ENCODE measurements at places on chromosomes 1 and 21. TPM values are rescaled to one million over a fixed set of nuclear protein-coding genes. Genes with fewer than 3 reads are reported as not detected.
A peak's percentile ranks its signal among the peaks of the same experiment; 100 is the strongest.

DNA sequence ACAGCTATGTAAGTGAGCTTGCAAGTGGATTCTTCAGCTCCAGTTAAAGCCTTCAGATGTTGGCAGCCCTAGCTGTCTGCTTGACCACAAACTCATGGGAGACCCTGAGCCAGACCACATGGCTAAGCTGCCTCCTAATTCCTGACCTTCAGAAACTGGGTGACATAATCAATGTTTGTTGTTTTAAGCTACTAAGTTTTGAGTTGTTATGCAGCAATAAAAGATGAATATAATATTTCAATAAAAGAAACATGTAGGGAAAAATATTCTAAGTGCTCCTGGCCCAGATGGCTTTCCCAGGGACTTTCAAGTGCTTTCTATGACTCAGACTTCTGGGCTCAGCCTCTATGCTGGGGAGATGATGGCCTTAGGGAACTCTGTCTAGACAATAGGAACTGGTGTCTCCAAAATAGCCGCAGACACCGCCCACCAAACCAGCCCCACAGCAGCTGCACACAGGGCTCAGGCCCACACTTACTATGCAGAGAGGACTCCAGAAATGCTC, 20.3 kb upstream of the AZIN2 start:
- H3K36me3 ChIP-seq: no peaks in the 10 kb centered on the region
- H3K27ac ChIP-seq: no peak overlapping the region
- DNase-seq: no peak
- no peaks in the 10 kb centered on the region for H3K27me3 ChIP-seq
- H3K4me3 ChIP-seq: no peak overlapping the region

DNA sequence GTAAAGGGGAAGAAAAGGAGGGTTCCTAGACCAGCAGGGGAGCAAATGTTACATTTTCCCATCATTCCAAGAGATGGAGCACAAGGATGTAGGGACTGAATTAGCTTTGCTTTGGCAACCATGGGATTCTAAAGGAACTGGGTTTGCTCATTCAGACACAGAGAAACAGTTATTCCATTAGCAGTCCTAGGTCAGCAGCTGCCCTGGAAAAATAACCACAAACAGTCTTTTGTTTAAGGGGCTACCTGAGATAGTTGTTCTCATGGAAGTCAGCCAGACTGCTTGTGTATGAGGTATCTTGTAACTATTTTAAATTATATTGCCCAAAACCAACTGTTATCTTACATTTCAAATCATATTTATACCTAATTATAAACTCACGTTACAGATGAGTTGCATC, 58.4 kb upstream of the VCAM1 start:
- H3K4me3 ChIP-seq: no peak overlapping the region
- H3K27me3 ChIP-seq: no peaks in the 10 kb centered on the region
- no peak overlapping the region for H3K27ac ChIP-seq
- no peaks in the 10 kb centered on the region for H3K36me3 ChIP-seq
- H3K4me1 ChIP-seq: no peaks in the 10 kb centered on the region
- no peak for DNase-seq

- peaks cover 58% of the 10 kb centered on the region for H3K4me1 ChIP-seq
- H3K36me3 ChIP-seq: no peaks in the 10 kb centered on the region
- no peak overlapping the region for H3K4me3 ChIP-seq
- no peaks in the 10 kb centered on the region for H3K27me3 ChIP-seq
- DNase-seq: no peak
Measured at GRCh38 chr1:229694053-229694693, 68.1 kb downstream of the URB2 start.

GRCh38 chr1:111140680-111140967, 601 bp downstream of the CEPT1 start:
- H3K4me3 ChIP-seq: peak overlapping the region; percentile 98
- H3K27me3 ChIP-seq: no peaks in the 10 kb centered on the region
- H3K27ac ChIP-seq: peak overlapping the region; percentile 100
- no peak for DNase-seq
- peaks cover 21% of the 10 kb centered on the region for H3K4me1 ChIP-seq
- H3K36me3 ChIP-seq: peaks cover 11% of the 10 kb centered on the region

- DNase-seq: peak; percentile 19
- peaks cover 3% of the 10 kb centered on the region for H3K4me1 ChIP-seq
Measured at GRCh38 chr1:85240643-85241042, 18.8 kb downstream of the C1orf52 start.

- H3K36me3 ChIP-seq: no peaks in the 10 kb centered on the region
- H3K27me3 ChIP-seq: no peaks in the 10 kb centered on the region
- no peak for DNase-seq
- H3K4me3 ChIP-seq: no peak overlapping the region
- no peak overlapping the region for H3K27ac ChIP-seq
Measured at GRCh38 chr1:201603613-201604232, 64.8 kb downstream of the NAV1 start.

DNA sequence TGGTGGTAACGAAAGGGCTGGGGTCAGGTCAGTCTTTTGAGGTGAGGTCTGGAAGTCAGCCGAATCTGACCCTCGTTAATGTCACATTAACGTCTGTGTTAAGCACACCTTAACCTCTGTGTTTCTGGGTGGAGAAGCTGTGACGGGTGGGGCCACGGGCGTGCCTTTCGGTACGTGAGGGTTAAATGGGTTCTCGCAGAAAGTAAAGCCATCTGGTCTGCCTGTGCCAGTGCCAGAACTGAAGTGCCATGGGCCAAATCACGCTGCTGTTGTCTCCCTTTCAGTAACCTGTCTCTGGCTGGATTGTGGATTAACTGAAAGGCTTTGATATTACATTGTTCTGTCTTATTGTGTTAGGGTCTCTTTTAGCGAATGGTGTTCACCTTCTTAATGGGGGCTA, 14.4 kb downstream of the URB2 start:
- no peak overlapping the region for H3K4me3 ChIP-seq
- no peak for DNase-seq
- no peak overlapping the region for H3K27ac ChIP-seq
- H3K27me3 ChIP-seq: no peaks in the 10 kb centered on the region

DNA sequence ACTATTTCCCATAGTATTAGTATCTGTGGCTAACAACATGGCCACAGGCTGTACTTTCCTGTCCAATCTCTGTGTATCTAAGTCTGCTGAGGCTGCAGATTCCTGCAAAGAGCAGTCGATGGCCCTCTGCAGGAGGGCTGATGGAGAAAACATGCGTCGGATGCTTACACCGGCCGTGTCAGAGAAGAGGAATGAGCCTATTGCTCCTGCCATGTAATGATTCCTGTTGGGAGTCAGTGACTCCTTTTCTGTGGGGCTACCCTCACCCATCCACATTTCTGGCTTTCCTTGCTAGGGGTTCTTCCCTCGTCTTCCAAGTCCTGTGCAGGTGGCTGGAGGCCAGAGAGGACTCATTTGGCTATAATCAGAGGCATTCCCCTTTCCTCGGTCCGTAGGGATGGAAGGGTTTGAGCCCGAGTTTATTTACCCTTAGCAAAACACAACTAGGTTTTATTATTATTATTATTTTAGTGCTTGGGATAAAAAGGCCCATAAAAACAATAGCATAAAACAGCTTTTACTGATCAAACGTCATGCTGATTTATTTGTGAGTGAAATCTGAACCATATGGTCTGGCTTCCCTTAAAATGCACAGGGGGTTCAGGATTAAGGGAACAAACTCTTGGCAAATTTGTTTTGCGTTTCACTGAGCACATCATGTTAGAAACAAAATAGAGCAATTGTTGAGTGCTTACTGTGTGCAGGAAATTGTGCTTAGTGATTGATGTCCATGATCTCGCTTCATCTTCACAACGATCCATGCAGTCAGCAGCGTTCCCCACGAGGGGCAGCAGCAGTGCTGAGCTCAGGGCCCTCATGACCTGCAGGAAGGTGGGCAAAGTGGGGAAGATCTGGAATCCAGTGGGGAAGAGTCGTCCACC, 70.8 kb downstream of the KIF26B start:
- no peaks in the 10 kb centered on the region for H3K36me3 ChIP-seq
- no peak overlapping the region for H3K4me3 ChIP-seq
- no peak overlapping the region for H3K27ac ChIP-seq
- no peak for DNase-seq

DNA sequence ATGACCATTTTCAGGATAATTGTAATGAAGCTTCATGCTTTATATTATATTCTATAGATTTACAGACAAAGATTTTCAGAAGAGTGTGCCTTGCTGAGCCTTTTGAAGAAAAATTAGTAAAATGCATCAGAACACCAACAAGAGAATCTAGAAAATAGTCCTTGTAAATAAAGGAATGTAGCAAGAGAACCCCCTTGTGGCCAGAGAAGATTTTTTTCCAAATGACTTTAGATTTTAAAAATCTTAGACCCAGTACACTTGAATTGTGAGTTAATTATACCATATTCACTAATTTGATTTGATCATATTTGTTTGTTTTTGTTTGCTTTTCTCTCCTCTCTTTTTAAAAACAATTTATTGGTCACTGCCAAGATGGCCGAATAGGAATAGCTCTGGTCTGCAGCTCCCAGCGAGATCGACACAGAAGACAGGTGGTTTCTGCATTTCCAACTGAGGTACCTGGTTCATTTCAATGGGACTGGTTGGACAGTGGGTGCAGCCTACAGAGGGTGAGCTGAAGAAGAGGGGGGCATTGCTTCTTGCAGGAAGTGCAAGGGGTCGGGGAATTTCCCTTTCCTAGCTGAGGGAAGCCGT, 12.8 kb upstream of the IFI44L start:
- H3K27me3 ChIP-seq: no peaks in the 10 kb centered on the region
- H3K27ac ChIP-seq: no peak overlapping the region
- DNase-seq: no peak
- H3K4me3 ChIP-seq: no peak overlapping the region

DNA sequence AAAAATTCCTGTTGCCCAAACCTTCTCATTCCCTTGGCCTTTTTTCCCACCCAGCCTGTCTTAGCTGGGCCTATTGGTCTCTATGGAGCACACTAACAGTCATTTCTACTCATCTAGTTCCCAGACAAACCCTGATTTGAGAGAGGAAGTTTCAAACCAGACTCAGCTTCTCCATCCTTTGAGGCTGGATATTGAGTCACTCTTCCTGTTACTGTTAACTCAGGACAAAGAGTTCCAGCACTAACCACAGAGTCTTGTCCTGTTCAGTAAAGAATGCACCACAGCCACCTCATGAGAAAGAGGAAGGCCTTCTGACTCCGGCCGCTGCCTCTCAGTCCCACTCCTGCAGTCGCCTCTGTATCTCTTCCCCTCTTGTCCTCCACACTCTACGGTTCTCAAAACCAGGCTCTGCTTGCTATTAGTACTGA, 137.8 kb downstream of the PTPRC start:
- H3K4me1 ChIP-seq: peaks cover 2% of the 10 kb centered on the region
- no peak overlapping the region for H3K27ac ChIP-seq
- H3K4me3 ChIP-seq: no peak overlapping the region
- no peaks in the 10 kb centered on the region for H3K36me3 ChIP-seq
- no peaks in the 10 kb centered on the region for H3K27me3 ChIP-seq
- DNase-seq: no peak

DNA sequence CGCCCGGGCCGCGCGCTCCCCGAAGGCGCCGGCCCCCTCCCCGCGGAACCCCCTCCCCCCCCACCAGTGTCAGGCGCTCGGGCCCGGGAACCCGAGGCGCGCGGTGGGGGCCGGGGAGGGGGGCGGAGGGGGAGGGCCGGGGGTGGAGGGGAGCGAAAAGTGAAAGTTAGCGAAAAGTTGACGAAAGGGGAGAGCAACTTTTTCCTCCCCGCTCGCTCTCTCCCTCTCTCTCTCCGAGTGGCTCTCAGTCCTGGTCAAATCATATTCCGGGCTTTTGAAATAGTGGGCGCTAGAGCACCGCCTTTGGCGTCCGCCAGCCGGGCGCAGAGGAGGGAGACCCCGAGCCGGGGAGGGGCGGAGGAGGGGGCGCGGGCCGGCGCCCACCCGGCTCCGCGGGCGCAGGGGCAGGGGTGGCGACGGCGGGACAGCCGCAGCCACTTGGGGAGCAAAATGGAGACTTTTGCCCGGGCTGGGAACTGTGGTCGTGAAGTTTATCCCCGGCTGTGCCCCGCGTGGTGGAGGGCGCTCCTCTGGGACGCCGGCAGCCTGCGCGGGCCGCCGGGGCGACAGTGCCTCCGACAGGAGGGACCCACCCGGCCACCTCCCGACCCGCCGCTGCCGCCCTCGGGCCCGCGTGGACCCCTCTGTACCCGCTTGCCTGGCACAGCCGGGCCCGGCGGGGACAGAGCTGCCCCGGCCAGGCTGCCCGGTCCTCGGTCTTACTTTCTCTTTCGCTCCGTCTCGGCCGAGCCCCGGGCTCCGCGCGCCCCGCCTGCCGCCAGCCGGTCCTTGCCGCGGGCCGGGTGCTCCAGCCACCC, 697 bp downstream of the PRDM16 start:
- DNase-seq: no peak
- no peaks in the 10 kb centered on the region for H3K36me3 ChIP-seq
- H3K27me3 ChIP-seq: peaks cover 87% of the 10 kb centered on the region
- peak overlapping the region; percentile 47 for H3K4me3 ChIP-seq

DNA sequence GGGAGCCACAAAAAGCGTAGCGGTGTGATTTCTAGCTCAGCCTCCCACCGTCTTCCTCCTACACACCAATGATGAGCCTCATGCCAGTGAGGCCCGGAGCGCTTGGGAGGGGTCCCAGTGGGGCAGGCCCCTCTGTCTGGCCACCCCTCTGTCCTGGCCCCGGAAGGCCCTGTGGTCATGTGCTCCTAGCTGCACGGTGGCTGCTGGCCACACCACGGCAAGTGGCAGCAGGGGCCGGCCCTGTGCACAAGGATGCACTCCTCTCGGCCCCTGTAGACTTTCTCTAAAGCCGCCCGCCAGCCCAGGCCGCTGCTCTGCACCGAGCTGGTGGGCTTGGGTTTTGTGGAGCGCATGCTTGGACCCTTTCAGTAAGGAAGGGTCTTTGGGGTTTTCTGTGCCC, 53.6 kb downstream of the KCNAB2 start:
- peaks cover 44% of the 10 kb centered on the region for H3K36me3 ChIP-seq
- no peak overlapping the region for H3K4me3 ChIP-seq
- H3K4me1 ChIP-seq: no peaks in the 10 kb centered on the region
- H3K27me3 ChIP-seq: no peaks in the 10 kb centered on the region
- no peak for DNase-seq

GRCh38 chr1:155776414-155776813, 80.6 kb downstream of the GON4L start:
- no peak overlapping the region for H3K27ac ChIP-seq
- no peaks in the 10 kb centered on the region for H3K27me3 ChIP-seq
- H3K4me3 ChIP-seq: no peak overlapping the region
- peaks cover 39% of the 10 kb centered on the region for H3K36me3 ChIP-seq

- H3K27ac ChIP-seq: peak overlapping the region; percentile 86
- no peaks in the 10 kb centered on the region for H3K27me3 ChIP-seq
- no peak overlapping the region for H3K4me3 ChIP-seq
- H3K4me1 ChIP-seq: peaks cover 16% of the 10 kb centered on the region
Measured at GRCh38 chr1:11281518-11282331, 8.7 kb downstream of the UBIAD1 start.

DNA sequence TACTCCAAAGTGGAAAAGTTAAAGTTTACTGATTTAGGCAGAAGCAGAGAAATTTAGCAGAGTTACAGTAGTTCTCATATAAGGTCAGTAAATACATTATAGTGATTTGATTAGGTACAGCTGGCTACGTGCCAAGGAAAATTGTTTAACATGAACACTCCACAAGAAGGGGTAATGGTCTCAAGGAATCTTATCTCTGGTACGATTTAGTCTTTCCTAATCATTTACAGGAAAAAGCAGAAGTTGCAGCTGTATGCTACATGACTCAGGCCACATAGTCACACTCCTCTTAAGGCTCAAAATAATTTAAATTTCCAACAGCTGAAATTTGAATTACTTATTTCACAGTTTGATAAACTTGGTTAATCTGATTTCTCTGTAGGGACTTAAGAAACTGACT, 36.9 kb upstream of the OR2B11 start:
- no peaks in the 10 kb centered on the region for H3K27me3 ChIP-seq
- H3K27ac ChIP-seq: no peak overlapping the region
- no peak for DNase-seq
- H3K4me3 ChIP-seq: no peak overlapping the region

The LMOD1 gene
- 0.24 TPM for total RNA-seq

The VSIG8 gene
- total RNA-seq: 0.24 TPM

The HENMT1 gene
- total RNA-seq: 28.3 TPM

The LENEP gene
- total RNA-seq: 0.09 TPM

The ZMYND12 gene
- 1.4 TPM for total RNA-seq

The RIMKLA gene
- 0.19 TPM for total RNA-seq

The SPATA45 gene
- total RNA-seq: 0.33 TPM
